Activated CD8-positive, alpha-beta memory T cell treated with anti-CD3 and anti-CD28 coated beads for 4 hours (primary cell): ENCODE measurements at places on chromosomes 16 and 17.
A peak's percentile ranks its signal among the peaks of the same experiment; 100 is the strongest.

DNA sequence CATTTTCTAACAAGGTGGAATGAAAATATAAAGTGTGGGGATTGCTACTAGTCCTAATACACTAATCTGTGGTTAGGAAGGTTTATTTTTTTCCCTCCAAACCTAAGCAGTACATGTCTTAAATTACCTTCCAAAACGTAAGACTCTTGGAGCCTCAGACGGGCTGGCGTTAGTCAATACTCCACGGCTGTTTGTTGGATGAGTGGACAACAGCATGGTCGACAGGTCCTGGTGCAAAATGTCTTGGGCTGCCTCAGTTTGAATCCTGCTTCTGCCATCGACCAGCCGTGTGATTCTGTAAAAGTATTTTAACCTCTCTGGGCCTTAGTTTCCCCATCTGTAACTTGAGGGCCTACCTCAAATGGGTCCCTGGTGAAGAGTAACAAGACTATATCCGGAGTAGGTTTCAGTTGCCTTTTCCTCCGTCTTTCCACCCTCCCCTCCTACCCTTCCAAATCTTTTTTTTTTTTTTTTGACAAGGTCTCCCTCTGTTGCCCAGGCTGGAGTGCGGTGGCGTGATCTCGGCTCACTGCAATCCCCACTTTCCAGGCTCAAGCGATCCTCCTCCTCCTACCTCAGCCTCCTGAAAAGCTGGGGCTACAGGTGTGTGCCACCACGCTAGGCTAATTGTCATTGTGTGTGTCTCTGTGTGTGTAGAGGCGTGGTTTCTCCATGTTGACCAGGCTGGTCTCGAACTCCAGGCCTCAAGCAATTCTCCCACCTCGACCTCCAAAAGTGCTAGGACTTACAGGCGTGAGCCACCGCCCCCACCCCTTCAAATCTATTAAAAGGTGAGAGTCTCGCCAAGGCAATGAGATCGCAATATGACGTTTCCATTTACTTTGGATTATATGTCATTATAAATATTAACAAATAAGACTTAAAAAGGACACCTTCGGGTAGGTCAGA lies 5.8 kb downstream of the SCGB1C2 start:
- DNase-seq: no peak

DNA sequence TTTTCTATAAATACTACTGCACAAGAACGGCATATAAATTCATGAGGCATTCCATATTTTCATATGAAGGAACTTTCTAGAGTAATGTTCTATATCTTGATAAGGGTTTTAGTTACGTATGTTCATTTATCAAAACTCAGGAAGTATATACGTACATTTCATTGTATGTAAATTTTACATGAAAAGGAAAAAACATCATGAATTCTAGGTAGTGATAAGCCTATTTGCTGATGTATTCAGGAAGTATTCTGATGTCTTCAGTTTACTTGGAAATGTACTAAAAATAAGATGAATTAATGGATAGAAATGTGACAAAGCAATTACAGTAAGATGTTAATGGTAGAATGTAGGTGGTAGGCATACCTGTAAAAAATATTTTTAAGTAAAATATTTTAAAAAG lies 4.7 kb downstream of the DGKE start:
- DNase-seq: no peak

GRCh38 chr17:63701868-63702720 lies 2.2 kb upstream of the LIMD2 start:
- no peak for DNase-seq

GRCh38 chr16:67169642-67170167 lies 633 bp upstream of the NOL3 start:
- no peak for DNase-seq

GRCh38 chr16:89612415-89613166 lies 851 bp upstream of the DPEP1 start:
- DNase-seq: no peak

DNA sequence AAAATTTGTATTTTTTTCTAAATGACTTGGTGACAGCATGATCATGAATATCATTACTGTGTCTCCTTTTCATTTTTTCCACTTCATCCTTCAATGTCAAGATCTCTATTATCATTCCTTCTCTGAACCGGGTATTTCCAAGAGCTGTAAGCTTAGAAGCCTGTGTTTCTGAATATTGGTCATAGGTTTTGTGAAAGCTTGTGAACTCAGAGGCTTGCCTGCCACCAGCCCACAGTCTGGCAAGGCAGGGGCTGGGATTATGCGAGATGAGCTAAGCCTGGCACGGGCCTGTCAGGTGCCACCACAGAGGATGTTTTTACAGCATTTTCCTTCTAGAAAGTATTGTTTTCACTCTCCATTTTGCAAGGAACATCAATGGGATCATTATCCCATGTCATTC lies 92.8 kb downstream of the MYH10 start:
- no peak for DNase-seq

DNA sequence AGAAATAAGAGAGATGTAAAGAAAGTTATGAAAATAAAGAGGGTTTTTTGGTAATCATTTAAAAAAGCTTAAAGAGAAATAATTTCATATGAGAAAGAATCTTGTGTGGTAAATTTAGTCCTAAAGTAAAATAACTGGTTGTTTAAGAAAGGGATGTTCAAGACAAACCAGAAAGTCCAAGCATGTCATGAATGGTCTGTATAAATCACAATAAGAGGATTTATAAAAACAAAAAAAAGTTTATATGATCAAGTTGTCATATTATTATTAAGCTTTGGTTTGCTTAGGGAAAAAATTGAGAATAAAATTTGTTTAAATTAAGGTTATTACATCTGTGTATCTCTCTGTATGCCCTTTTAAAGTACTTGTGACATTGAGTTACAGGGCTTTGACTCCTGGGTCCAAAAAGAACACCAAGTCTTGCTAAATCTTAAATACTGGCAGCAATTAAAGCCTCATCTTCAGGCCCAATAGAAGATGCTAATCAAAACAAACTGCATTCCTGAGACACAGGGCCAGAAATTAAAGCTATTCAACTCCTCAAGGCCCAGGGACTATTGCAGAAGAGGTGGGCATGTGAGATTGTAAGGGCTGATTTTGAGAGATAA lies 15.6 kb upstream of the TRIM25 start:
- no peak for DNase-seq

- DNase-seq: no peak
Measured at GRCh38 chr16:66899310-66899944, 19.1 kb downstream of the PDP2 start.

GRCh38 chr16:89828870-89829629 lies 775 bp downstream of the SPIRE2 start:
- DNase-seq: no peak

- no peak for DNase-seq
Measured at GRCh38 chr16:20084624-20085226, 11.0 kb upstream of the GPR139 start.

DNA sequence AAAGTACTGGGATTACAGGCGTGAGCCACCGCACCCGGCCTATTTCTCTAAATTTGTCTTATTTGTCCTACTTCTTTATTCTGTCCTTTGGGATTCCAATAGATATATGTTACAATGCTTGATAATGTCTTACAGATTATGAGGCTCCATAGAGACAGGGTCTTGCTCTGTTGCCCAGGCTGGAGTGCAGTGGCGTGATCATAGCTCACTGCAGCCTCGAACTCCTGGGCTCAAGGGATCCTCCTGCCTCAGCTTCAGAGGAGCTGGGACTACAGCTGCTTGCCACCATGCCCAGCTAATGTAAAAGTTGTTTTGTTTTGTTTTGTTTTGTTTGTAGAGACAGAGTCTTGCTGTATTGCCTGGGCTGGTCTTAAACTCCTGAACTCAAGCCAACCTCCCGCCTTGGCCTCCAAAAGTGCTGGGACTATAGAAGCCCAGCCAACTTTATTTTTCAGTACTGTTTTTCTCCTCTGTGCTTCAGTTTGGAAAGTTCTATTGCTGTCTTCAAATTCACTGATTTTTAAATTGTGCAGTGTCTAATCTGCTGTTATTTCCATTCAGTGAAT lies 10.3 kb downstream of the ANKRD13B start:
- DNase-seq: no peak

- no peak for DNase-seq
Measured at GRCh38 chr17:4738136-4739121, 1.2 kb upstream of the ZMYND15 start.

DNA sequence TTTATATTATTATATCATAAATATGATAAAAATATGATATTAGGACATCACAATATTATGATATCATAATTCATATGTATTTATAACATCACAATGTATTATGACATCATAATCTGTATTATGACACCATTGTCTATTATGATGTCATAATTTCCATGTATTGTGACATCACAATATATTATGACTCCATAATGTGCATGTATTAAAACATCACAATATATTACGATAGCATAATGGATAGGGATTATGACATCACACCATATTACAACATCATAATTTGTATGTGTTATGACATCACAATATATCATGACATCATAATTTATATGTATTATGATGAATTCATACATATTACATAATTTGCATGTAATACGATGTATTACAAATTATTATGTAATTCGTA lies 1755.9 kb downstream of the TP53TG3F start:
- DNase-seq: no peak

DNA sequence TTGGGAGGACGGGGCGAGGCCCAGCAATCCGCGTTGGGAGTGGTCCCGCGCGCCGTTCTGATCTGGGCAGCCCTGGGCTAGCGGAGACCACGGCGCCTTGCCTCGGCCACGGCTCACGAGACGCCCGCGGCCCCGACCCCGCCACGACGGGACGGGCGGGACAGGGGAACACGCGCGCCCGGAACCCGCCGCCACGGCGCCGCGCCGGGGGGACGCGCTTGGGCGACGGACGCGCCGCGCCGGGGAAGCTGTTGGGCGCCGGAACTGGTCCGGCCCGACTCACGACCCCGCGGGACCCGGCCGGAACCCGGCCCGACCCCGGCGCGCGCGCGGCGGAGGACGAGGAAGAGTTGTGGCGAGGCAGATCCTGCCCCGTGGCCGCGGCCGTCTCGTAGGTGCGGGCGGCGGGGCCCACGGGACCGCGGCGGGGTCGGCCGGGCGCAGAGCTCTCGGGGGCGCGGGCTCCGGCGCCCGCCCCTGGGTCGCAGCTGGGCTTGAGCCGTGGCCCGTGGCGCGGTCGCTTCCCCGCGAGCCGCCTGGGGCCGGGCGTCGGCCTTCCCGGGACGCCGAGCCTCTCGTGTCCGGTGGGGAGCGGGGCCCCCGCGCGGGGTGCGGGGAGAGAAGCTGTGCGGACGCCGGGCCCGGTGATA lies at the start of gene ACSF3:
TSS of gene ACSF3 (plus strand) at position 251 of the 650 bp plus-strand sequence. CDS start 6,830 bp downstream, outside the sequence.
- no peak for DNase-seq

GRCh38 chr17:48213797-48214196 lies 106.2 kb downstream of the SNX11 start:
- DNase-seq: no peak

- DNase-seq: no peak
Measured at GRCh38 chr17:65265276-65265675, 128.1 kb downstream of the RGS9 start.

DNA sequence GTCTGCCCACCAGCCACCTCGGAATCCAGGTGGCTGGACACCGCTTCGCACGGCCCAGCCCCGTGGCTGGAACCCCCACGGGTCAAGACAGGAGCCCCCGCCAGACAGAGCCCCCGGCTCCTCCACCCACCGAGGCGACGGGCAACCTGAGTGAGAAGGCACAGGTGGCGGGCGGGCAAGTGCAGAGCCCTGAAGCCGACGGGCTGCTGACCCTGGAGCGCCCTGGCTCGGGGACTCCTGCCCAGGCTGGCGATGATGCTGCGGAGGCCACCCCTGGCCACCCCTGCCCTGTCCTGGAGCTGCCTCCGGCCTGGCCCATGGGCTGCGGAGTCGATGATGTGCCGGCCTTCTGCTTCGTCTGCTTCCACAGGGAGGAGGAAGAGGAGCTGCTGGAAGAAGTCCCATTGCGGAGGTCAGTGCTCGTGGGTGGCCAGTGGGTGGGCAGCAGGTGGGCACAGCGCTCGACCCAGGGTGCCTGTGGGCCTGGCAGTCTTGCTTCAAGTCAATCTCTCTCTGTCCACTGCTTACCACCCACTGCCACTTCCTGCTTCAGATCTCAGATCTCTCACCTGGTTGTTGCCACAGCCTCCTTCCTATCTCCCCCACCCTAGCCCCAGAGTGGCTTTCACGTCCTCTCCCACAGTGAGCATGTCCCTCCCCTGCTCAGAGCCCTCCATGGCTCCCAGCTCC lies 33.1 kb upstream of the SBK1 start:
- DNase-seq: no peak

GRCh38 chr16:23207485-23207884 lies 24.9 kb downstream of the SCNN1G start:
- DNase-seq: no peak

- no peak for DNase-seq
Measured at GRCh38 chr16:52271088-52271750, 275.7 kb downstream of the TOX3 start.

DNA sequence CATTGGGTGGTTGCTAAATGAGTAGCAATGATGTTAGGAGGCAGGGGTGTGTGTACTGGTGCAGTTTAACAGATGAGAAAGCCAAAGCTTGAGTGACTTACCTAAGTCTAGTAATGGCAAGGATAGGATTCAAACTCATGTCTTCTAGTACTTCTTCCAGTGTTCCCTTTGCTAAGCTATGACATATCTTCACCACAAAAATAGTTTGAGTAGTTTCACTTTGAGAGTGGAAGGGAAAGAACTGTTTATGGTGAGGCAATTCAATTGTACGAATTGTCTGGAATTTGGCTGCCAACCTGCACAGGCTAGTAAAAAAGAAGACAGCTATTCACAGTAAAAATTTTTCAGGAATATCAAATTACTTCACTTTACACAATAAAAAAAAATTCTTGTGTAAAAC lies 138.0 kb downstream of the NLK start:
- no peak for DNase-seq

GRCh38 chr17:57406981-57407286 lies 150.6 kb downstream of the MSI2 start:
- DNase-seq: no peak

DNA sequence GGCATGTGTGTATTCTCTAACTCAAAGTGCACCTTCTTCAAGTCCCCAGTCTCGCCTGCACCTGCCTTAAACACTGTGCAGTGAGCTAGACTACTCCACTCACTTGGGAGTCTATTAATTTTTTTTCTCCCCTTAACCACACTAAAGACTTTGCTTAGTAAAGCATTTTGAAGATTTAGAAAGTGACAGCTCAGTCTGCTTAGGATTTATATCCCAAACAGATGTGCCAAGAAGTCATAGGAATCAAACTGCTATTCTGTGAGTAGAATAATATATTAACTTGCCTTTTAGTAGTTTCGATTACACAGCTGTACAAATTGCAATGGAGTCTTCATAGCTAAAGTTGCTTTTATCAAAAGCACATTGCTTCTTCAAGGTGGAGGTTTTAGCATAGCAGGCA lies 47.2 kb upstream of the MED13 start:
- DNase-seq: no peak

- DNase-seq: peak; percentile 15
Measured at GRCh38 chr17:39676198-39676819, 8.1 kb downstream of the PNMT start.

DNA sequence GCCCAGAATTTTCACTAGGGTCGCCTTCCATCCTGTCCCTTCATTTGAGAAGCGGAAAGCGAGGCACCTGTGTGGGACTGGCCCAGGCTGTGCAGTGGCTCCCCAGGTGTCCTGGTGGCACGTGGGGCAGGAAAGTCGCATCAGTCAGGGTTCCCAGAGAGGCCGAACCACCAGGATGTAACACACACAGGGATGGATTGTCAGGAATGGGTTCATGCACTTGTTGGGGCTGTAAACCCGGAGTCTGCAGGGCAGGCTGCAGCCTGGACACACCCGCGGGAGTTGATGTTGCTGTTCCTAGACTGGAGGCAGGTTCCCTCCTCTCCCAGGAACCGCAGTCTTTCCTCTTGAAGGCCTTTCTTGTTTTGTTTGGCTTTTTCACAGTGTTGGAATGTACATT lies 30.7 kb upstream of the RPTOR start:
- no peak for DNase-seq

- DNase-seq: no peak
Measured at GRCh38 chr17:48868916-48869500, 23.6 kb upstream of the ATP5MC1 start.

GRCh38 chr16:31348579-31348978 lies 6.4 kb upstream of the ITGAX start:
- no peak for DNase-seq
